ENCODE measurements at places on chromosomes 4 and X.

DNA sequence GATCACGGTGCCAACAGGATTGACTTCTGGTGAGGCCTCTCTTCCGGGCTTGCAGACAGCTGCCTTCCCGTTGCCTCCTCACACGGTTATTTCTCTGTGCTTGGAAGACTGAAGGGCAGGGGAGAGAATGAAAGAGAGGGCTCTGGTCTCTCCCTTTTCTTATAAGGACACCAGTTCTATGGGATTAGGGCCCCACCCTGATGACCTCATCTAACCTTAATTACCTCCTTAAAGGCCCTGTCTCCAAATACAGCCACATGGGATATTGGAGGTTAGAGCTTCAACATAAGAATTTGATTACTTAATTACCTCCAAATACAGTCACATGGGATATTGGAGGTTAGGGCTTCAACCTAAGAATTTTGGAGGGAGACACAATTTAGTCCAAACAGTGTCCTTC lies 46.5 kb downstream of the EVC start:
- no peak for DNase-seq

- no peak for DNase-seq
These were observed 447.1 kb downstream of the AFF2 start for GRCh38 chrX:148947399-148947975.

- no peak for DNase-seq
These were observed 205.1 kb downstream of the PPP3CA start for GRCh38 chr4:101142259-101142658.

GRCh38 chr4:146439437-146439836 lies 82.3 kb downstream of the SLC10A7 start:
- no peak for DNase-seq

DNA sequence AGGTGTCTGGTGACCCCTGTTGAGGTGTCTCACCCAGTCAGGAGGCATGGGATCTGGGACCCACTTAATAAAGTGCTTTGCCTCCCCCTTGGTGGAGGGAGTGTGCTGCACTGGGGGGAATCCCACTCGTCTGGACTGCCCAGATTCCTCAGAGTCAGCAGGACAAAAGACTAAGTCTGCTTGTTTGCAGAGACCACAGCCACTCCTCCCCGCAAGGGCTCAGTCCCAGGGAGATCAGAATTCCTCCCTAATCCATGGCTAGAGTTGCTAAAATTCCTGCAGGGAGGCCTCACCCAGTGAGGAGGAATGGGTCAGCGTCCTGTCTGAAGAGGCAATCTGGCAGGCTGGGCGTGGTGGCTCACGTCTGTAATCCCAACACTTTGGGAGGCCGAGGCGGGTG lies 442.2 kb downstream of the PABPC4L start:
- no peak for DNase-seq

DNA sequence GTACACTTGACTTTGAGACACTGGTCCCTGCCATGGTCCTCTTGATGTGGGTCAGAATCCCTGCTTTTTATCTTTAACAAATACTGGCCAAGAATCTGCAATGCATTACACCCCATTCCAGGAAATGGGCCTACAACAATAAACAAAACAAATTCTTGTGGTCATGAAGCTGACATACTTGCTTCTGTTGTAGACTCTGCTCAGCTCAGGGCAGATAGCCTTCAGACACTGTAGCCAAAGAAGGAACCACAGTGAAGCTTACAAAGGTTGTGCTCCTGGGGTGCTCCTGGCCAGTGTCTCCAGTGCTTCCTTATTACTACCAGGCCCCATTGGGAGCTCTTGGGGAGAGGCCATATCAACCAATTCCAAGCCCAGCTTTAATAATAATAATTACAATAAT lies 21.8 kb downstream of the KIAA1210 start:
- DNase-seq = no peak

DNA sequence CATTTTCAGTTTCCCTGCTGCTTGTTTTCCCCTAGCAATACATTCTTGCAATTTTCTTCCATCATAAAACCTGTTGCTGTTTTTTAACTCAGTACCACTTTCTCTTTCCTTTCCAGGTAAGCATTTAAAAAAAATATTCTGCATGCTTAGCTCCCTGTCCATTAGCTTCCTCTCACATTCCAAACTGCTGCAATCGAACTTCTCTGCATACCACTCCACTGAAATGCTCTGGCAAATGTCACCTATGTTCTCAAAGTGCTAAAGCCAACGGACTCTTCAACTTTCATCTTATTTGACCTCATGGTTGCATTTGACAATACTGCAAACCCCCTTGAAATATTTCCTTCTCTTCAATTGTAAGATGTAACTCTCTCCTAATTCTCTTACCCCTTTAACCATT lies 192.7 kb downstream of the ANAPC10 start:
- DNase-seq = no peak

DNA sequence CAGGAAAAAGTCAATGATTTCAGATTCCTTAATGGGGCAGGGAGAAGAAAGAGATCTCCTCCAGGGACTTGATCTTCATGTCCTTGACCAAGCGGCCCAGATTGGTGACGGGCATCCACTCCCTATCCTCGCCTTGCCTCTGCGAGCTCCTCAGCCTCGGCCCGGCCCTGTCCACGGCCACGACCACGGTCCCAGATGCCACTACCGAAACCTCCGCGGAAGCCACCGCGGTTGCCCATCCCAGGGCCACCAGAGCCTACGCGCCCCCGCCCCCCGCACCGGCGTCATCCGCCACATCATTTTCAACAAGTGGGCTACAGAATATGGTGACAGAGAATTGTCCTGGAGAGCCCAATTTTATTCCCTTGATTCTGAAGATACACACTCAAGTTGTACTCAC lies 751.2 kb upstream of the PABPC4L start:
- DNase-seq = no peak

- no peak for DNase-seq
These were observed 14.4 kb downstream of the CCDC110 start for GRCh38 chr4:185457136-185457535.

GRCh38 chrX:154046940-154047610 lies 27.4 kb upstream of the IRAK1 start:
- no peak for DNase-seq

DNA sequence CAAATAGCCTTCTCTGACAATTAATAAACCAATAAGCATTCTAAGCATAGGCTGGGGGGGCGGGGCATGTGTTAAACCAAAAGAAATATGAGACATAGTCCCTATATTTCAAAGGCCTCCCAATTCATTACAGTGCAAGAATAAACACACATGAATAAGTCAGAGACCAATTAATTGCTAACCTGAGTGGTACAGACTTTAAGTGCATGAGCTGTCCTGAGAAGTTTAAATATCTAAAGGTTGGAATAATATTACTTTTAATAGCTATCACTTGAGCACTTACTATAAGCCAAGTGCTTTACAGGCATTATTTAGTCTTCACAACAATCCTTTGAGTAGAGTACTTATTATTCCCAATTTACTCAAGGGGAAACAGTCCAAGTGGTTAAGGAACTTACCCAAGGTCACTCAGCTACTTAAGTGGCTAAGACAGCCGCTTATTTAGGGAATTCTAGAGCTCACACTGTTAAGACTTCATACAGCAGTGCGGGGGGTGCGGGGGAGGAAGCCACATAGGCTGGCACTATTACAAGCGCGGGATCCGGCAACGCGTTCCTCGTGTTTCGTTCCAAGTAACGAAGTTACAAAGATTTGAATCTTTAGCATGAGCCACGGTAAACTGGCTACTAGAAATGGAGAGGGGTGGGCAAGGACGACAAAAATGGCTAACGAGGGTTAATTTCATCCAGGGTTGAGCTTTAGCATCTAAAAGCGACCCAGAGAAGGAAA lies 1.4 kb downstream of the THOC2 start:
- DNase-seq = no peak

- no peak for DNase-seq
These were observed 29.0 kb upstream of the SPACA5B start for GRCh38 chrX:48101443-48101842.

DNA sequence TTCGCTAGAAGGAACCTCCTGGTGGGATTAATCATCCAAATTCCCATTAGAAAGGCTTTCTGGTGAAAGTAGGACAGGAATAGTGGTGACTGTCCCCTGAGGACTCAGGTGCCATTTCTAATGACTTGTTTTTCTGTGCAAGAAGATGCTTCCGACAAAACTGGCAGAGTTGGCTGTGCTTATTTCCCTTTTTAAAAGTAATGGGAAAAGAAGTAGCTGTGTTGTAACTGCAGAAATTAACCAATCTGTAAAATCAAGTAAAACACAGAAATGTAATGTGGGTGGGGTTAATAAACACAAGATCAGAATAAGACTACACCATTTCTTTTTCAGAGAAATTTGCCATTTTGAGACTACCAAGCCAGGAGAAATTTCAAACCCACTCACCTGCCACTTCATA lies 55.0 kb upstream of the FAM9B start:
- no peak for DNase-seq

- no peak for DNase-seq
These were observed 11.6 kb downstream of the RBMX2 start for GRCh38 chrX:130413415-130413814.
